ENCODE measurements at places on chromosomes 1 and 21.

DNA sequence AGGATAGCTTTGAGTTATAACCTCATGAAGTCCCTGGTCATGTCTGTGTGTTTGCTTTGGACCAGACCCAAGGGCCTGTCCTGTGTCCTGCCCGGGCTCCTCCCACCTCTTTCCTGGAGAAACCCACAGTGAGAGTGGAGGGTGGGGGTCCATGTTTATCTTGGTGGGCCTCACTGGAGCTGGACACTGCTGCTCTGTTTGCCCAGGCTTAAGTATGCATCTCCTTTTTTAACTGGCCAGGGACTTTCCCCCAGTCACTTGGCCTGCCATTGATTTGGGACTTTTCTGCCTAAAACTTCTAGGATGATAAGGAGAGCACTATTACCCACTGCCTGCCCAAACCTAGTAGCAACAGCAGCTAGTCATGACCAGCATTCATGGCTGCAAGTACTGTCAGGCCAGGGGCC is 49.8 kb downstream of the DDR2 start:
- no peak for DNase-seq

GRCh38 chr1:113904293-113904673 is 316 bp downstream of the AP4B1 start:
- no peak for DNase-seq

- no peak for DNase-seq
Observed at GRCh38 chr21:44317241-44317782, 17.5 kb downstream of the PFKL start.

GRCh38 chr1:3683992-3684391 is 31.7 kb downstream of the TP73 start:
- no peak for DNase-seq

DNA sequence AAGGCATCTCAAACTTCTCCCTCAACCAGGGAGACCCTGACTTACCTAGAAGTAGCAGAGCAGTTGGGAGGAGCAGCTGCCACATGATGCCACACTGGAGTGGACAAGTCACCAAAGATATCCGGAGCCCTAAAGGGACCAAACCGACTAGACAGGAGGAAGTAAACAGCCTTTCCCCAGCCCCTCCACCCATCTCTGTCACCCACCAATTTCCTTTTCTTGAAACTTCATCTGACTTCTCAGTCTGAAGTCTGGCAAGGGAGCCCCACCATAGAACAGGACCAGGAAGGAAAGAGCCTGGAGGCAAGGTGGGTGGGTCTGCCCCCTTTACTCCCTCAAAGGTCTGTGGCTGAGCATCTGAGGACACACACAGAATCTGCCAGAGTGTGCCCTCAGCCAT is at the start of gene FCGR3A:
TSS of gene FCGR3A (minus strand) at position 167 of the 400 bp plus-strand sequence. CDS start at position 85, 82 bp downstream.
- no peak for DNase-seq

DNA sequence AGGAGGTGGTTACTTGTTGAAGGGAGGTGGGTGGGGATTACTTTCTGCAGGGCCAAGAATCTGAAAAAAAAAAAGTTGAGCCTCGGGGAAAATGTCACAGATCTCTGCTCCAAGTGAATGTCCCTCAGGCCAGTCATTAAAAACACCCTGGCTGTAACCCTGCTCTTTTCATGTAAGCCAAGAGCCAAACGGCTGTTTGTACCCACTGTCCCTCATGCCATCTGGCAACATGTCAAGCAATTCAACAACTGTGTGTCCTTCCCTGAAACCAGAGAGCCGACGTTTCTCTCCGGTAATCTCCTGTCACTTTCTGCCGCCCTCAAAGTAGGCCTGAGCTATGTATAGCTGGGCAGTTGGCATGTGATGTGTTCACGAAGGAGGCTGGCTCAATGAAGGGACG is 14.7 kb downstream of the CASQ2 start:
- no peak for DNase-seq

DNA sequence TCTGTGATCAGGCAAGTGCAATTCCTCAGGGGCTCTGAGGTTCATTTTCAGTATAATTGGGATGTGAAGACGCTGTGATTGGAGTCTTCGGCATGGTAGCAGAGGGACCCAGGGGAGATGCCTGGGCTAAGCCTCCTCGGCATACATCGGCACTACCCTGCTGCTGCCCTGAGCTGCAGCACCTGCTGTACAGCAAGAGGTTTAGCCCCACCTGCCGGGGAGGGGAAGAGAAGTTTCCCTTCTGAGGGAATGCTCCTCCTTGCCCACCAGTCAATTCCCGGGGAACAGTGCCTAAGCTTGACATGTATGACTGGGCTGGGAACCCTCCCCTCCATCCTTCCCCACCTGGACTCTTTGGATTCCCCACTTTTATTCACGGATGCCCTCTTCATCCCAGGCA is 24.9 kb downstream of the CNIH3 start:
- no peak for DNase-seq

- DNase-seq = no peak
Observed at GRCh38 chr1:212692774-212693644, 6.6 kb downstream of the BATF3 start.

GRCh38 chr1:61807606-61808140 is 65.4 kb downstream of the PATJ start:
- DNase-seq = no peak

GRCh38 chr1:67459068-67459467 is 28.9 kb upstream of the SERBP1 start:
- DNase-seq = no peak

DNA sequence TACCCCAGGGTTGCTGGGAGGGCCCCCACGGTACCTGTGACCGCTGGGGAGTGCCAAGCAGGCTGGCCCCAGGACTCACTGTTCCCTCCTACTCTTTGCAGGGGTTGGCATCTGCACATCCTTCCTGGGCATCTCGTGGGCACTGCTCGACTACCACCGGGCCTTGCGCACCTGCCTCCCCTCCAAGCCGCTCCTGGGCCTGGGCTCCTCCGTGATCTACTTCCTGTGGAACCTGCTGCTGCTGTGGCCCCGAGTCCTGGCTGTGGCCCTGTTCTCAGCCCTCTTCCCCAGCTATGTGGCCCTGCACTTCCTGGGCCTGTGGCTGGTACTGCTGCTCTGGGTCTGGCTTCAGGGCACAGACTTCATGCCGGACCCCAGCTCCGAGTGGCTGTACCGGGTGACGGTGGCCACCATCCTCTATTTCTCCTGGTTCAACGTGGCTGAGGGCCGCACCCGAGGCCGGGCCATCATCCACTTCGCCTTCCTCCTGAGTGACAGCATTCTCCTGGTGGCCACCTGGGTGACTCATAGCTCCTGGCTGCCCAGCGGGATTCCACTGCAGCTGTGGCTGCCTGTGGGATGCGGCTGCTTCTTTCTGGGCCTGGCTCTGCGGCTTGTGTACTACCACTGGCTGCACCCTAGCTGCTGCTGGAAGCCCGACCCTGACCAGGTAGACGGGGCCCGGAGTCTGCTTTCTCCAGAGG is 6.8 kb downstream of the XKR8 start:
- DNase-seq = no peak

DNA sequence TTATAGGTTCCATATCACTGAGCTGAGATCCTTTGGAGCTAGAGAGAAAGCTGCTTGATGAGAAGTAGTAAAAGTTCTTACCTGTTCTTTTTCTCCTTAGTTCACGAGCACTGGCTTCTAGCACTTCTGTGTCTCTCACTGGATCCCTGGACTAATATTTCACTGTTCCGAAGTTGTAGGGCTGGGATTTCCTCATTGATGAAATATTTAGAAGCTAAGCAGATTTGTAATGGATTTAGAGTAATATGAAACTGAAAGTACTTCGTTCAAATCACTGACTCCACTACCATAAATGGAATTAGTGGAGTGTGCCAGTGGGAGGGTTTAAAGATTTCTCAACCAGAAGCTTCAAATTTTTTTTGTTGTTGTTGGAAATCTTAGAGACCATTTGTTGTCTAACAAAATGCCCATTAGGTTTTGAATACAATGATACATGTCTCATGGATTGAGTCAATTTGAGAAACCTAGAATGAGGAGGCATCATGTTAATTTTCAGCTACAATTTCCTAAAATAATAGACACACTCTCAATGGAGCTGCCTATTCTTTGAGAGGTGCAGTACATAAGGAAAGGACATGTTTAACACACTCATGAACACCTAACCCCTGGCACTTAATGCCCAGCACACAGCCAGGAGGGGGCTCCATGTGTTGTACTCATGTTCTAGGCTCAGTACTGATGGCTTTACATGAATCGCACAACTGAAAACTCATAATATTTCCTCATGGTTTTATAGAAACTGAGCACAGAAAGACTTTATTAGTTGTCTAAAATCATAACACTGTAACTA is at the start of gene GBP1:
TSS of gene GBP1 (minus strand) at position 130 of the 790 bp plus-strand sequence. CDS start 1,974 bp downstream, outside the sequence.
- DNase-seq = no peak

DNA sequence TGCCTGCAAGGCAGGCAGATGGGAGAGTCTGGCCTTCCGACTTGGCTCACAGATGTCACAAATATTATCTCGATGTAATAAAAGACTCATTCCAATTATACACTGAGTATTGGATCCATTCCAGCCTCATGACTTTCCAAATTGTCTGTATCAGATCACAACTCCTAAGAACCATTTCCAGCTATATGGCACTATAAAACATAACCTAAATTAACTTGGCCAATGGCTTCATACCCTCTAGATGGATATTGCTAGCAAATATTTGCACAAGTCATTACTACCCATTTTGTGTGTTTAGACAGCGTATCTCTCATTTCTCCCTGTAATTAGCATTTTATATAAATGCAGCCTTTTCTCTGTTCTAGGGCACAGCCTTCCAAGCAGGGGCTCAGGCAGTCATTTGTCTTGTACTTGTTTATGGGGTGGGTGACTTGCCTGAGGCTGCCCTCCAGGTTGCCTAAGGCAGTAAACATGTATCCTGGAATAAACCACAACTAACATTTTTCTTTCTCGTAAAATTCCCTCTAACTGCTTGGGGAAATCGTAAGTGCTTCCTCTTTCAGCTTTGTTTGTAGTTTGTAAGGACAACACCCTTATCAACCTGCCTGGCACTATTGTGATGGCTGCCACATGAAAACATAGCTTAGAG is 70.6 kb upstream of the KCNJ6 start:
- DNase-seq = no peak

- no peak for DNase-seq
Observed at GRCh38 chr1:160647329-160647720, 481 bp upstream of the SLAMF1 start.

- DNase-seq = no peak
Observed at GRCh38 chr1:229230140-229230892, 40.6 kb upstream of the RAB4A start.

- no peak for DNase-seq
Observed at GRCh38 chr1:193494368-193494767, 308.0 kb upstream of the B3GALT2 start.

DNA sequence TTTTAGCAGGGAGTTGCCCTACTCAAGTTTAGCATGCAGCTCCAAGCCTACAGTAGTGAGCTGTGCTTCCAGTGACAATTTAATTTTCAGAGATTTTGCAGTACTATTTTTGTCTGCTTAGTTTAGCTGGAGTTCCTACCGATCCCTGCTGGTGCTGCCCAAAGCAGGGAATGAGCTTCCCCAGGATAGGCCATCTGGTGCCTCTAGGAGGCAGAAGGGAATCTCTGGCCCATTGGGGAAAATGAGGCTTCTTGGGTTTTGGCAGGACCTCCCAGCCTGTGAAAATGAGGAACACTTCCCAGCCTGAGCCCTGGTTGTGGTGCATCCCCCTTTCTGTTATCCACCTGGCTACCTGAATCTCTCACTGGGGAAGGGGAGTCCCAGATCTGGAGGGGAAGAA is 149.2 kb downstream of the RASAL2 start:
- DNase-seq = peak; percentile 2

DNA sequence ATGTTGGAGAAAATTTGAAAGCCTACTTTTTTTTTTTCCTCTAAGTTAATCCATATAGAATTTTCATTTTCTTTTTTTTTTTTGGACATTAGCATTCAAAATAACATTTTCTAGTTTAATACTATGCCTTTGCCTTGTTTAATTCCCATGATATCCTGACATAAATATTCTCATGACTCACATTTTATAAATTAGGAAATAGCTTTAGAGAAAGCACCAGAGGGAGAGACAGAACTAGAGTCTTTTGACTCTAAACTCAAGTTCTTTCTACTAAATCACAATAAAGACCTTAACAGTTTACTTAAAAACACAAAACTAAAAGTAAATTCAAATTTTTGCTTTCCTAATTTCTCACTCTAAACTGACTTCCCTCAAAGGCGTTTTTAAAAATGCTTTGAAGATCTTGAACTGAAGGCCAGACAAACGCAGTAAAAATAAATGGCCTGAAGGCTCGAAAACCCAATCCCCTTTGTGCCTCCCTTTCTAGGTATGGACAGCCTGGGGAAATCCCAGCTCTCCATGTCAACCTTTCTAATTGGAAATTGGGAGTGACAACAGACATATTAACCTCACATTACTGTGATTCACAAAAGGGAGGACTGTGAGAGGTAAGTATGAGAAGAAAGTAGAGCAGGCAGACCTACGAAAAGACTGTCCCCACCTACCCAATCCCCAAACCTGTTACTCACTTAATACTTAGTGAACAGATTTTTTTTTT is 104.6 kb downstream of the ENAH start:
- DNase-seq = no peak

- no peak for DNase-seq
Observed at GRCh38 chr1:70382682-70383081, 28.2 kb upstream of the ANKRD13C start.
